ENCODE measurements at places on chromosomes 2 and 18.

- DNase-seq, result no peak
Measured at GRCh38 chr2:30481323-30481800, 34.3 kb downstream of the LCLAT1 start.

DNA sequence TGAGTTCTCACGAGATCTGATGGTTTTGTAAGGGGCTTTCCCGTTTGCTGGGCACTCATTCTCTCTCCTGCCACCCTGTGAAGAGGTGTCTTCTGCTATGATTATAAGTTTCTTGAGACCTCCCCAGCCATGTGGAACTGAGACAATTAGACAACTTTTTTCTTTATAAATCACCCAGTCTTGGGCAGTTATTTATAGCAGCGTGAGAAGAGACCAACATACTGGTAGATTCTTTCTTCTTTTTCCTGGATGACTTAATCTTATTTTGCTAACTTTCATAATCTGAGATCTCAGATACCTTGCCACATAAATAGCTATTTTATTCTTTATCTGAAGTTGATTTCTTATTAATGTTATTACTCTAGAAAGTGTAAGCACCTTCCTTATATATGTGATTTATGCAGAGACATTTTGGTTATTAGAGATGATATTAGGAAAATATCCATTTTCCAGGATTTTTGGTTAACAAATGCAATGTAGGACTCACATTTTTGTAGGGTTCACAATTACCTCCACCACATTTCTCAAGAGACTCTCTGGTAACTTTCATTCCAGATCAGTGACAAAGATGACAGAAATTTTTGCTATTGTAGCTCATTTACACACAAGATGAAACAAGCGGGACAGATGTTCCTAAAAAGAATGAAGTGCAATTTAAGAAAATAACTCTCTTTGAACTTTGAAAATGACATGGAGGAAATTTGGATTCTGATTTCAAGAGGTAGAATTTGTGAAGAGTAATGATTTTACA is 97.9 kb upstream of the RND3 start:
- no peak for DNase-seq

- DNase-seq, result no peak
Measured at GRCh38 chr18:38464024-38464423, 898.4 kb upstream of the CELF4 start.

GRCh38 chr2:65373365-65373918 is 59.0 kb downstream of the SPRED2 start:
- no peak for DNase-seq

Data from esophagus squamous epithelium (tissue), 5 donors.